Parietal lobe (tissue), 2 donors: ENCODE measurements at places on chromosomes 3 and 15. TPM values are rescaled to one million over a fixed set of nuclear protein-coding genes. Genes with fewer than 3 reads are reported as not detected.

Gene ZNF445
- 49.8 TPM for total RNA-seq

Gene CHRNA7
- total RNA-seq, result 8.8 TPM

Gene WDR93
- total RNA-seq, result 0.63 TPM

Gene CLDN16
- 0.63 TPM for total RNA-seq

Gene CLSTN2
- total RNA-seq, result 33.2 TPM
